Right forelimb (tissue), 1 donor: ENCODE measurements at places on chromosomes 3 and 15.

DNA sequence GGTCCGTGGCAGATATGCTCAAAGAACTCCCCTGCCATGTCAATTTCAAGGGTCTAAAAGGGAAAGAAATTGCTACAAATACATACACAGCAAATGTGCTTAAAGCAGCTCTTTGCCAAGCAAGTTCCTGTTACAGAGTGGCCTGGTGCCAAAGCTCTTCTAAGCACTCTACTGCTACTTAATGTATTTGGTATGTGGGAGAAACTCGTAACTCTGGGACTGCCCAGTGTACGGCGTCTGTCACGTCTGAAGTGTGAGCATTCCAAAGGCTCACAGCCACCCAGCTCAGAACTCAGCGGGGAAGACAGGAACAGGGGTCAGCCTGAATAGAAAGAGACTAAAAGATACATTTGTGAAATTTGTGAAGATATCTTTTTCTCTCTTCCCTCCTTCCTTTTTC, 54.6 kb downstream of the RBMS3 start:
- peak; percentile 90 for DNase-seq

DNA sequence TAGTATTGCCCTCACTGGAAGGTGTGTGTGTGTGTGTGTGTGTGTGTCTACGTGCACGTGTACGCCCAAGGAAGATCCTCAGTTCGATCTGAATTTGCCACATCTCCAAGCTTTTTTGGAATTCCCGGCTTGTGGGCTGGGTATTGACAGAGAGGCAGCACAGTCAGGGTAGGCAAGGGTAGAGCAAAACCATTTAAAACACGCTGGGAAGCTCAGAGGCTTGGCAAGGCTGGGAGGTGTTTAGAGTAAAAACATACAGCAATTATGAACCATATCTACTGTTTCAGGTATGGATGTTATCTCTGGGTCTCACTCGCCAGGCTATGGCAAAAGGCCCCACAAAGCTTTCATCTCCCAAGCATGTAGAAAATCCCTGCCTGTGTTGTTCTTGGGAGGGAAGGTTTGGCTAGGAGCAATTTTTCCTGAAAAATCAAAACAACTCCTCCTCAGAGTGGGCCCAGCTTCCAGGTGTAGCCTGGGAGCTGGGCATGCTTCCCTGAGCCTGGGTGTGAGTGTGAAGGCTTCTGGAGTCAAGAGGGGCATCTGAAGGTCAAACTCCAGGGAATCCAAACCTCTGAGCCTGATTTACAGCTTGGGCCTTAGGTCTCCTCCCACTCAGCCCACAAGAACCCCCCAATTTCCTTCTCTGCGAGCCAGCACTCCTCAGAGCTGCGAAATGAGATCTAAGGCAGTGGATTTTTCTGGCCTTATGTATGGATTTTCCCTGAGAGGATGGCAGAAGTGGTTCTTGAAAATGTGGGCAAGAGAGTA, 244.8 kb upstream of the TPRG1 start:
- peak; percentile 60 for DNase-seq

GRCh38 chr15:31476866-31477265, 150.2 kb downstream of the KLF13 start:
- peak; percentile 34 for DNase-seq

DNA sequence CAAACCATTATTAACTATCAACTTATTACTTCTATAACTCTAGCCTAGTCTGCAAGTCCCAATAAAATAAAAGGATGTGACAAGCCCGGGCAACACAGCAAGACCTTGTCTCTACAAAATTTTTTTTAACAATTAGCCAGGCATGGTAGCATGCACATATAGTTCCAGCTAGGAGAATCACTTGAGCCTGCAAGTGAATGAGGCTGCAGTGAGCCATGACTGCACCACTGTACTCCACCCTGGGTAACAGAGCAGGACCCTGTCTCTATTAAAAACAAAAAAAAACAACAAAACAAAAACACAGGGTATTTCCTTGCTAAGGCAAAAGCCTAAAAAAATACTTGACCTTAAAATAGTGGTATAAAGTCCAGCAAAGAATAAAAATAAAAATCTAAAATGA, 31.4 kb downstream of the ANKRD28 start:
- DNase-seq: no peak

GRCh38 chr15:36707884-36708435, 128.5 kb downstream of the CDIN1 start:
- no peak for DNase-seq
